Activated T-helper 1 cell treated with anti-CD3 and anti-CD28 coated beads, Interleukin-2, amount 50 U/mL, for 16 hours (primary cell): ENCODE measurements at places on chromosomes 7 and 10.

GRCh38 chr10:35913628-35914027, 271.5 kb upstream of the FZD8 start:
- no peak for DNase-seq

DNA sequence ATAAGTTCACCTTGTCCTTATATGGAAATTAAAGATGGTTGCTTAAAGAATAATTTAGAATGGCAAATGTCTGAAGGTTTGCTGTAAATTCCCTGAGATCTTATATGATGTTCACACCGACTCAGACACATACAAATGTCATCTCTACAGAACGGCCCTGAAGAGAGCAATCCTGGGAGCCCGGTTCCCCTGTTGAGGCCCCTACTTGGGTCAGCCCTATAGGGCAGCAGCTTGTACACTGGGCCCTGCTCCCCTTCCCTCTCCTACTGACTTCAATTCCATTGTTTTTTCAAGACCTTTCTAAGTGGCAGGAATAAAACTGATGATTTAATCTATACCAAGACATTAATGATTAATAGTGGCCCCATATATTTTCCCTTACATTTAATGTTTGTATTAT, 813.3 kb upstream of the C7orf33 start:
- no peak for DNase-seq

DNA sequence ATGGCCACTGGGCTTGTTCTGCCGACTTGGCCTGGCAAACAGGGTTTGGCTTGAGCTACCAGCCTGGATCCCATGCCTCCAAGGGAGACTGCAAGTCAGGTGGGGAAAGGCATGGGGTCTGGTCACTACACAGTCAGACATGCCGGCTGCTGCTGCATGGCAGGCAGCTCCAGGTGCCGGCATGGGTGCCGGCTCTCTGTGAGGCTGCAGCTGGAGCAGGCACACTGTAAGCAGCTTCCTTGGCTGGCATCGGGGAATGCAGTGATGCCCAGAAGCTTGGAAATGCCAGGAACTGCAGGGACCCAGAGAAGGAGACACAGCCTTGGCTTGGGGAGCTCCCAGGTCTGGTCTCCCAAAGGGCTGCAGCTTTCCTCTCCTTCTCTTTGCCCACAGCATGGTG, 305.5 kb upstream of the NRG3 start:
- no peak for DNase-seq

DNA sequence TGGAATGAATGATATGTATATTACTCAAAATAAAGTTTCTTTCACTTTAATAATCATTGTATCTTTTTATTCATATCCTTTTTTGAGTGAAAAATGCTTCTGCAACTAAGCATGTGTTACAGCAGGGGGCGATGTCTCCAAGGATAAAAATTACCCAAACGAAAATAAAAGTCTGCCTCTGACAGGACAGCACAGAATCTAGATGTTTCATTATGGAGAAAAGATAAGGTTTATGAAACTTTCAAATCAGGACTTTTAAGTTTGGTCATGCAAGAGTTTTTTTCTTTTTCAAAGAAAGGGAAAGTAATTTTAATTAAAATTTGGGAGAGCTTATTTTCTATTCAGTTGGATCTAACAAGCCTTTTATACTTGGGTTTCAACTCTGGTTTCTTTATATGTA, 48.4 kb downstream of the TES start:
- no peak for DNase-seq

DNA sequence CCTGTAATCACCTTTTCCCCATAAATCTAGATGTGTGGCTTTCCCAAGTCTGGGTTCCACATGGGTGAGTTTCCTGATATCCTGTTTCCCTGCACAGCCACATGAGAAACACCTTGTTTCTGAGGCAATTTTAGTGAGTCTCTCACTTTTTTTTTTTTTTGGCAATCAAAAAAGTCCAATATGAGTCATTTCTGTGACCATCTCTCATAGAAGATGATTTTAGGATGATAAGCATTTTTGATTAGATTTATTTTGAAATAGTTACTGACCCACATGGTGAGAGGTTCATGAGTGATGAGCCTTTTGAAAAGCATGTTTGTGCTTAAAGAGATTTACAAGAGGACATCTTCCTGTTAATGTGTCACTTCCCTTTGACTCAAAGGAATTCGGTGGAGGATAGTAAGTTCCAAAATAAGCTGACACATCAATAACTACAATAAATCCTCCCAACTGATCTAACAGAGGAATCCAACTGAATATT, 464.0 kb downstream of the INHBA start:
- DNase-seq, result no peak

DNA sequence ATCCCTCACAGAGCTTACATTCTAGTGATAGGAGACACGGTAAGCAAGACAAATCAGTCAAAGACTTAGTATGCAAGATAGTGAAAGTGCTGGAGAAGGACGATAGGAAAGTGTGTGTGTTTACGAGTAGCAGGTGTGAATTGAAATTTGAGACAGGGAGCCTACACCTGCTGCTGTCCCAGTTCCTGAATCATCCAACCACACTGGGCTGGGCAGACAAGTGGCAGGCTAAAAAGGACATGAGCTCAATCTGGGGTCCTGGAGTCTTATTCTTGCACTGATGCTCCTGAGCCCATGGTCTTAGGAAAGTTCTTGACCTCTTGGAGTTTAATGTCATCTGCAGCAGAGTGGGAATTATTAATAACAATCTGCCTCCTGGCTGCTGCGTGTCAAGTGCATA, 16.2 kb downstream of the RBP3 start:
- DNase-seq, result no peak

DNA sequence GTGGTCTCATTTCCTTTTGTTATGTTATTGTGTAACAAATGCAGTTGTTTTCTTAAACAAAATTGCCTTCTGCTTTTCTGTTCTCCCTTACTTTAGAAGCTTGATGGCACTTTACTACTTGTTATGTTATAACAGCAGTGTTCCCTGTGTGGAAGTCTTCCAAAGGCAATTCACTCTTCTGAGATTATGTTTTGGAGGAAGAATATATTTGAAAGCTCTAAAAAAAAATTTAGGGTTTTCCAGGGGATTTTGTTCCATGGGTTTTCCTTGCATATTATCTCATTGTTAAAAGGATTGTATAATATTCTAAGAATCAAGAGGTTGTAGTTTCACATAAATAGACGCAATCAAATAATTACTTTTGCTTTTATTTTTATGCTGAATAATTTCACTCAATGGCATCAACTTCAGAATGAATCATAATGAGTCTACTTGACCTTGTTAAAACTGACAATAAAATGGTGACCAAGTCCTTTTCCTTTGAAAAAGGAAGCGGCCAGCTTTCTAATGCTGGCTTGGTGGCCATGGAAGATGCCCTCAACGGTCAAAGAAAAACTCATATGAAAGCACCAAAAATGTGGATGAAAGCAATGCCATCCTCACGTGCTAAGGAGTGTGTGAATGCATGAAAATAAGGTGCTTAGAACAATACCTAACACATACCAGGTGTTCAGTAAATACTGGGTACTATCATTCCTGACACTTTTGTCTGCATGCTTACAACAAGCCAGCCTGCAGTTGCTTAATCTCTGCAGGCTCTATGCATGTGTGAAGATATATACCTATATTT, 92.4 kb upstream of the KLF6 start:
- no peak for DNase-seq

DNA sequence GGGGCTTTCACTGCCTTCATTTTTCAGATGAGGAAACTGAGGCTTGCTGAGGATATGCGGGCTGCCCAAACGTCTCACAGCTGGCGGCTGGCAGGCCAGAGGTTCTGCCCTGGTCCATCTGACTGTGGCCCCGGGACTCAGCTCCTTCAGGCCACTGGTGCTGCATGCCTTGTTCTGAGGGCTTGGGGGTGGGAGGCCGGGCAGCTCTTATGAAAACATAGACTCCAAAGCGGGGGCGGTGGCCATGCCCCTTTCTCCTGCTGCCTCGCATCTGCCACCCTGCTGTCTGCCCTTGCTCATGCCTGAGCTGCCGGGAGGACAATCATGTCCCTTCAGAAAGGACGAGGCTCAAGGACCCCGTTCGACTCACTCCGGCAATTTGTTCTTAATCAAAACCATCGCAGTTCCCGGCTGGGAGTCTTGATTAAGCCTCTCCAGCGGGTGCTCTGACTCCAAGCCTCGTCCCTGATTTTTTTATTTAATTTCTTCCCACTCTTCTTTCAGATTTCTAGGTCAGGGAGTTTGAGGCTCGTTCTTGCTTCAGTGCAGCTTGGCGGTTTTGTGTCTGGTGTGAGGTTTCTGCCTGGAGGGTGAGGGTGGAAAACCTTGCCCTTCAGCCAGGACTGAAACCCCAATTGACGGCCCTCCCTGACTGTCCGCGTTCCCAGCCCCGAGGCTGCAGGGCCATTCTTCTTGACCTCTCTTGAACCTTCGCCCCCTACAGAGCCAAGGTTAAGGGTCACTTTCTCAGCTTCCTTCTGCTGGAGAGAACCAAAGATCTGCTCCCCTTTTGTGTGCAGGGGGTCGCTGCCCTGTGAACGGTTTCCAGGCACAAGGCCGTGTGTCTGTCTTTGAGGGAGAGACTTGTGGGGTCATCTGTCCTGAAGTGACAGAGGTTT, 120.8 kb downstream of the DNAJB6 start:
- DNase-seq, result no peak
